Femur (tissue), 1 donor: ENCODE measurements at places on chromosomes 3 and 15.

DNA sequence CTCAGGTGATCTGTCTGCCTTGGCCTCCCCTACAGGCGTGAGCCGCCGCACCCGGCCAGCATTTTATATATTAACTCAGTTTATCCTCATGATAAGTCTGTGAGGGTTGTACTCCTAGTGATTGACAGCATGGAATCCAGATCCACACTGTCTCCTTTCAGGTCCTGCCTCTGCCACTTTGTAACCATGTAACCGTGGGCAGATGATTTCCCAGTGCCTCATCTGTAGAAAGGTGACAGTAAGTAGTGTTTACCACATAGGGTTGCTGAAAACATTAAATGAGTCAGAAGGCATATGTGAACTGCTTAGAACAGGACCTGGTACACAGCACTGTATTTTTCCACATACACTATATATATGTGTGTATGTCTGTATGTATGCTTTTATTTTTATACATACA lies 2.4 kb downstream of the FYTTD1 start:
- no peak for DNase-seq

DNA sequence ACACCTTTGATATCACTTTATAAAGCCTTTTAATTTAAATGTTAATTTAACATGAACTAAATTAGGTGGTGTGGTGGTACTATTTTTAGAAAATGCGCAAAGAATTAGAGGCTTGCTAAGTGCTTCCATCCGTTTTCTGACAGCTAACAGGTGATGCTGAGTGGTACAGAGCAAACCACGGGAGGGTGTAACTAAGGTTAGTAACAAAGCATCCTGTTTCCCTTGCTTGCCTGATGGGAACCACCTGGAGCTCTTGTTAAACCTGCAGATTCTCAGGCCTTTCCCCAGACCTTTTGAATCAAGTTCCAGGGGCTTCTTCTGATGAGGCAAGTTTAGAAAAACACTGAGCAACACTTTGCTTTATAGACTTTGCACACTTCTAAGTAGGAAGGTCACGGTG lies 101.0 kb downstream of the ATG7 start:
- no peak for DNase-seq

DNA sequence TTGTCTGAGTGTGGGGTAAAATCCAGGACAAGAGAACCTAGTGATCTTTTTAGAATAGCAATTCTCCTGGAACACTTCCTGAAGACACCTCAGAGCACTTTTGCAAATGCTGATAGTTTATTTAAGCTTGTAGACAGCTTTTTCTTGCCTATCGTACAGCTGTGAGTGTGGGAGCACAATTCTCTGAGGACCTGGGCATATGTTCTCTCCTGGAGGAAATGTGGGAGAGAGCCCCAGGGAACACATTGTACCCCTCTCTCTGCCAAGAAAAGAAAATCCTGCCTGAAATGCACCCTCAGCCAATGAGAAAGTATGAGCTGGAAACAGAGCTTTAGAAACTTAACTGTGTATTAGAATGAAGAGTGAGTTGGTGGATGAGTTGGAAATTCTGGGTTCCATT lies 308.3 kb upstream of the SEMA6D start:
- no peak for DNase-seq

- DNase-seq = peak; percentile 42
Measured at GRCh38 chr3:58679974-58680666, 13.5 kb upstream of the FAM3D start.

GRCh38 chr15:24944954-24945353 lies 9.8 kb upstream of the SNRPN start:
- no peak for DNase-seq

DNA sequence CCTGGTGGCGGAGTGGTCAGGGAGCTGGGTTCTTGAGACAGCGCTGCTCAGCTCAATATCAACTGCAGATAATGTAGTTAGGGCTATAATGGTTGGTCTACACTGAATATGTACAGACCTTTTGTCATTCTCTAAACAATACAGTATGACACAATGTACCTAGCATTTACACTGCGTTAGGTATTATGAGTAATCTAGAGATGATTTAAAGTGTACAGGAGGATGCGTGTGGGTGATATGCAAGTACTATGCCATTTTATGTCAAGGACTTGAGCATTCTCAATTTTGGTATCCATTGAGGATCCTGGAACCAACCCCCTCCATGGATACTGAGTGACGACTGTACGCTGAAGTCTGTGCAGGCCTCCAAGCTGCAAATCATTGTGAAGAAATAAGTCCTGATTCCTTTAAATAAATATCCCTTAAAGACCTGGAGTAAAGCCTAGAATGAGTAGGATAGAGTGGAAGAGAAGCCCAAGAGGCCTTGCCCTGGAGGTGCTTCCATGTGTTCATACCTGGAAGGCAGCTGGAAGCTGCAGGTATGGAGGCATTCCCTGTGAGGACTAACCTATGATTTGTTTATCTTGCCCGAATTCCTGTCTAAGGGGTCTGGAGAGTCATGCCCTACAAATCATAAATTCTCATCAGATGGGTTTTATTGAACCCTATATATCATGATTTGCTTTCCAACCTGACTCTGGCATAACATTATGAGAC lies 15.7 kb upstream of the RTP1 start:
- no peak for DNase-seq

- DNase-seq = no peak
Measured at GRCh38 chr3:12716605-12717151, 42.4 kb downstream of the TMEM40 start.
